NCI-H460 (cell line): ENCODE measurements at places on chromosomes 6 and 20.

DNA sequence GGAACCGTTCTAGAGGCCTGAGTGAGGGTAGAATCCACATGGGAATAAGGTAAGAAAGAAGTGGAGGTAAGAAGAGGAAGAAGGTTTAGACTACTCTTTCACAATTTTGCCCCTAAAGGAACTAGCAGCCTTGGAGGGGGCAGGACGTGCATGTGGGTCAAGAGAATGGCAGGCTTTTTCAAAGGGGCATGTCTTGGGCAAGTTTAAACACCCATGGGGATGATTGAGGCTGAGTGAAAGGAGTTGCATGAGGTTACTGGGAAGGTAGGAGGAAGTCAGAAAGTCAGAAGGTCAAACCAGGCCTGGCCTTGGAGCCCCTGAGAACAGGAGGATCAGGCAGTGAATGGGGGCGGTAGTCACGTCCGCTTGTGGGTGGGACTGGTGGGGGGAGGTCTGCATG lies 10.2 kb downstream of the ADA start:
- no peak for DNase-seq

DNA sequence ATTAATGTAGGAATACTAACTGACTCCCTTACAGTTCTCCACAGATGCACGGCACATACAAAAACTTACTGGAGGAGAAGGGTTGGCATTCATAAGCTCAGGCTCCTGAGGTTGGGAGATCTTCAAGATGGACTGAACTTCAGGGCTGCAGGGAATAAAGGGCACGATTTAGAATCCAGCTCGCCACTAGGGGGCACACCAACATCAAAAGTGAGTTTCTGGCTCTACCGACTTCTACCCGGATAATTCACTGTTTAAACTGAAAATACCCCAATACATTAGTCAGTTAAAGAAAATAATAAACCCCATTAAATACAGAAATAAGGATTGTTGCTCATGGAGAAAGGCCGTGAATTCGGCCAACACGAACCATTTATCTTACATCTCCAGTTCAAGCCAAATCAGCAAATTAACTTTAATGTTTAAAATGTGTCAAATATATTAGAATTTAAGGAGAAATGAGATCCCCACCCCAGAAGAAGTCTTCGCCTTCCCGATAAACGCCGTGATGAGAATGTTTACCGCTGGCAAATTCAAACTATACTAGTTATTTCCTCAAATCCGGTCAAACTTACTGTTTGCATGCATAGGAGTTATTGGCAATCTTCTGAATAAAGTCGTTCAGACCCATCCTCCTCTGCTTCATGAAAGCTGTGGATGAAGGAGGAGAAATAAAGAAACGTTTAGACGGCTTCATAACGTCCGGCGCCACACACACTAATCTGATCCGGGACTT lies 121.7 kb upstream of the SLC2A12 start:
- DNase-seq, result peak; percentile 78

- DNase-seq, result no peak
Measured at GRCh38 chr20:46708172-46708860, 1.1 kb upstream of the SLC2A10 start.

DNA sequence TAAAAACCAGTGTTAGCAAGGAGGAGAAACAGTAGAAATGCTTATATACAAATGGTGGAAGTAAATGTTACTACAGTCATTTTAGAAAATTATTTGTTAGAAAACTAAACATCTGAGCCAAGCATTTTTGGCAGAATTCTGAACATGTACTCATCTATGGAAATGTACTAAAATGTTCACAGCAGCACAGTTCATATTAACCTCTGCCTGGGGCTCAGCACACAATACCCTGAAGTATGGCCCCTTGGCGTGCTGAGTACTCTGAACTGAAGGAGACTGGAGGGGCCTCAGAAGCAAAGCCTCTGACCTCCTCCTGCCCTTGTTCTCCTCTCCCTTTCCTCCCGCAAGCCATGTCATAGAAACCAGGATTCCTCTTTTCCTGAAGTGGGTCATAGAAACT lies 66.2 kb upstream of the RALGAPA2 start:
- no peak for DNase-seq

DNA sequence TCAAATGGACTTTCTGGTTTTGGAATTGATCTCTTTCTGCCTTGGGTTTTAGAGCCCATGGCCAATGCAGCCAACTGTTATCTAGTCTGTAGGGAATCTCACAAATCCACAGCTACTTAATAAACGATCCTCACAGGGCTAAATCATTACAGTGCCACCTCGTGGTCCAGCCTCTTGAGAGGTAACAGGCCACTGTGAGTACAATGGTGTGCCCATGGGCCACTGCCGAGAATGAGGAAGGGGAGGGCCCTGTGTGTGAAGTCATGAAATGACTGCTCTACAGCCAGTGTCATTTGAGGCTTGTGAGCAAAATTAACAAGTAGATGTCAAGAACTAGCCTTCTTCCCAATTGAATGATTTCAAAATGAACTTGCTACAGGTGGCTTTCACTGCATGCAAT lies 54.3 kb upstream of the GMPR start:
- peak; percentile 35 for DNase-seq

- DNase-seq, result peak; percentile 81
Measured at GRCh38 chr6:79078075-79078969, at the start of gene PHIP. TSS of gene PHIP (minus strand) at chr6:79078254. CDS start at chr6:79078068, 186 bp downstream.

- no peak for DNase-seq
Measured at GRCh38 chr6:155444120-155444917, 11.3 kb downstream of the NOX3 start.

- DNase-seq, result no peak
Measured at GRCh38 chr6:130407032-130407431, 41.2 kb downstream of the TMEM200A start.

GRCh38 chr6:100731411-100731810 lies 149.7 kb downstream of the ASCC3 start:
- DNase-seq, result no peak

DNA sequence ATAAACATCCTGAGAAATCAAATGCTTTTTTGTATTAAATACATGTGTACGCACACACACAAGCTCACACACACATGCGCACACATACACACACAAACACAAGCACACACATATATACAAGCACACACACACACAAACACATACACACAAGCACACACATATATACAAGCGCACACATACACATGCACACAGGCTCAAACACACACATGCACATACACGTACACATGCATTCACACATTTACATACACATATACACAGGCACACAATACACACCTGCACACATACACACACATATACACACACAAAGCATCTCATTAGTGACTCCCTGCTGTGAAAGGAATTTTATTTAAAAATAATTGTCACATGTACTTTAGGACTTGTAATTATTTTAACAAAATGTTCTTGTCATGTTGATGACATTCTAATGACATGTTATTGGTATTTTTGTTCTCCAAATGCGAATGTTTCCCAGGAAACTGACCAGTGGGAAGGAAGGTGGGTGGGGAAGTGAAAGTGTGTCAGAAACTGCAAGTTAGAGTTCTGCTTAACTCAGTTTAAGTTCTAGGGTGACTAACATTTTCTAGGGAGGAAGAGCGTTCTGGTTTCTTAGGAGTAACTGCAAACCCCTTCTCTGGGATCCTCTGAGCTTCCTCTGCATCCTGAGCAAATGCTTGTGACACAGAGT lies 113.9 kb upstream of the ZNF217 start:
- DNase-seq, result no peak
